ENCODE measurements at places on chromosomes 1 and 21. TPM values are rescaled to one million over a fixed set of nuclear protein-coding genes. Genes with fewer than 3 reads are reported as not detected.

TAS1R1 gene
- total RNA-seq: not detected

MYBPH gene
- total RNA-seq: not detected

S100A7A gene
- not detected for total RNA-seq

HNRNPCL4 gene
- total RNA-seq: not detected

GRCh38 chr1:15426492-15427279 lies 11.6 kb upstream of the CTRC start:
- peaks cover 27% of the 10 kb centered on the region for H3K4me1 ChIP-seq
- no peak overlapping the region for H3K4me3 ChIP-seq
- DNase-seq: peak; percentile 45
- H3K27me3 ChIP-seq: no peaks in the 10 kb centered on the region

DNA sequence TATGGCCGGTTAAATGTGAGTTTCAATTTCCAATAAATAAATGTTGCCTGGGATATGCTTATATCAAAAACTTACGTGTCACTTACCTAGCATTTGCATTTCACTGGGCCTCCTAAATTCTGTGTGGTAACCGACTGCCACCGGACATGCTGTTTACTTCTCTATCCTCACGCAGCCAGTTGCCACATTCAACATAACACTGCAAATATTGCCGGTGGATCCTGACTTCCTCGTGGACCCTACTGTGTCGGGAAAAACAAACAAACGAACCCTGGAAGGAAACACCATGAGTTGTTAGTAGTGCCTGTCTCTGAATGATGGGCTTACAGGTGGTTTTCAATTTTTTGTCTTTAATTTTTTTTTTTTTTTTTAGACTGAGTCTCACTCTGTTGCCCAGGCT lies 54.1 kb downstream of the RIPK4 start:
- H3K36me3 ChIP-seq: no peaks in the 10 kb centered on the region
- H3K27ac ChIP-seq: no peak overlapping the region
- no peaks in the 10 kb centered on the region for H3K27me3 ChIP-seq
- no peak overlapping the region for H3K4me3 ChIP-seq
- no peak for DNase-seq
- peaks cover 57% of the 10 kb centered on the region for H3K4me1 ChIP-seq

GRCh38 chr21:35359076-35359475 lies 310.0 kb upstream of the RUNX1 start:
- DNase-seq: no peak
- H3K27ac ChIP-seq: no peak overlapping the region
- H3K4me3 ChIP-seq: no peak overlapping the region
- no peaks in the 10 kb centered on the region for H3K36me3 ChIP-seq

DNA sequence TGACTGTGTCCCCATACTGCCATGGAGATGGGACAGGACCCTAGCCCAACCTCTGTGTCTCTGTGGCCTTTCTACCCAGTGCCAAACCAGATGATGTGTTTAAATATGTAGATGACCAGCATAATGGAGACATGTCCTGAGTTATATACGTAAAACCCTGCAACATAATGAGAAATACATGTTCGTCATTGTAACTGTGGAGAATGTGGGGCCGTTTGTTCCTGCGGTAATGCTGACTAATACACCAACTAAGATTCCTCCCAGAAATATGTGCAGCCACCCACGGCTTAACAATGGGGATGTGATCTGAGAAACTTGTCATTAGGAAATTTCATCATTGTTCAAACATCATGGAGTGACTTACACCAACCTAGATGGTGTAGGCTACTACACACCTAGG lies 71.7 kb upstream of the SIM2 start:
- H3K36me3 ChIP-seq: no peaks in the 10 kb centered on the region
- no peaks in the 10 kb centered on the region for H3K27me3 ChIP-seq
- peak overlapping the region; percentile 61 for H3K27ac ChIP-seq
- peaks cover 19% of the 10 kb centered on the region for H3K4me1 ChIP-seq

- no peaks in the 10 kb centered on the region for H3K36me3 ChIP-seq
- no peaks in the 10 kb centered on the region for H3K27me3 ChIP-seq
- H3K27ac ChIP-seq: no peak overlapping the region
- H3K4me3 ChIP-seq: no peak overlapping the region
These were observed 200.9 kb upstream of the IVNS1ABP start for GRCh38 chr1:185517808-185518419.

DNA sequence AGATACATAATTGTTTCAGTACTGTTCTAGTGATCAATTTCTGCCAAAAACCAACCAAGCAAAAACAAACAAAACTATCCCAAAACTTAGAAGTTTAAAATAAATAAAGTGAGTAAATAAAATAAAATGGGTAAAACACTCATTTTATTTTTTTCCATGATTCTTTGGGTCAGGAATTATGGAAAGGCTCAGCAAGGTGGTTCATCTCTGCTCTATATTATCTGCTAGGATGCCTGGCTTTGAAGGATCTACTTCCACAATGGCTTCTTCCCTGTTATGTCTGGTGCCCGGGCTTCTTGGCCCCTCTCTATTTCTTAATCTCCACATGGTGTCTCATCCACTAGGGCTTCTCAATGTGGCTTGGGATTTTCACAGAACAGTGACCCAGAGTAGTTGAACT lies 29.1 kb upstream of the ADAMTS1 start:
- no peak for DNase-seq
- no peaks in the 10 kb centered on the region for H3K36me3 ChIP-seq
- H3K4me1 ChIP-seq: no peaks in the 10 kb centered on the region
- H3K27me3 ChIP-seq: no peaks in the 10 kb centered on the region

DNA sequence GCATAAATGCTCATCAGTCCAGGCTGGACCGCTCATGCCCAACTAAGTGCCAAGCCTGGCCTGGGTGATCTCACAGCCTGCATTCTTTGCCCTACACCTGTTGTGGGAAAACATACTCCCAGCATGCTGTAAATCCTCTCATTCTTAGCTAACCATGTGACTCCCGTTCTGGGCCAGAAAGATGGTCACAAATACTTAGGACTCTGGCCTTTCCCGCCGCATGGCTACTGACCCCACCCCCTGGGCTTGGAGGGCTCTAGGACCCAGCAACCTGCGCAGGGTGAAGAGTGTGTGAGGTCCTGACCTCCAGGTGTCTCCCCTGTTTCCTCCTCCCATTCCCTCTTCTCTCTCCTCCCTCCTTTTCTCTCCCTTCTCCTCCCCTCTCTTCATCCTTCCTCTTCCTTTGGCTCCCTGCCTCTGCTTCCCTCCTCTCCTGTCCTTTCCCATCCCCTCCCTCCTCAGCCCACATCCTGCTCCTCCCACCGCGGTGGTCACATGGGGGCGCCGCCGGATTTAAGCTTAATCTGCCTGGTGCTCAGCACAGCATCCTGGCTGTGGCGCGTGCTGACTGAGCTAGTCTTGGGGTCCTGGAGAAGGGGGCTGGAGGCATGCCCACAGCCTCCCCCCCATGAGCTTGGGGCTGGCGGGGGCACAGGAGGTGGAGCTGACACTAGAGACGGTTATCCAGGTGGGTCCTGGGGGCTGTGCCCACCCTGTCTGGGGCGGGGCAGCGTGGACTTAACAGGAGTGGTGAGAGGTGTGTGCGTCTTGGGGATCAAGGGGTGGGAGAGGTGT lies at the start of gene CROCC:
Gene CROCC, plus strand, starts transcription at position 541 of the 795 bp plus-strand sequence. Its CDS starts 88 bp downstream, at position 629.
- no peak within 1 kb of the TSS for H3K4me3 ChIP-seq
- H3K36me3 ChIP-seq: no peaks in the 10 kb centered on the region
- H3K4me1 ChIP-seq: no peaks in the 10 kb centered on the region
- no peaks in the 10 kb centered on the region for H3K27me3 ChIP-seq

GRCh38 chr1:116870300-116870699 lies 39.4 kb upstream of the PTGFRN start:
- no peaks in the 10 kb centered on the region for H3K4me1 ChIP-seq
- H3K27me3 ChIP-seq: no peaks in the 10 kb centered on the region
- no peaks in the 10 kb centered on the region for H3K36me3 ChIP-seq
- H3K27ac ChIP-seq: no peak overlapping the region
- DNase-seq: peak; percentile 10

Data from PC-9 (cell line).